ENCODE measurements at places on chromosomes 5 and 9.

GRCh38 chr5:81422671-81423070 lies 28.7 kb upstream of the ACOT12 start:
- DNase-seq = no peak

DNA sequence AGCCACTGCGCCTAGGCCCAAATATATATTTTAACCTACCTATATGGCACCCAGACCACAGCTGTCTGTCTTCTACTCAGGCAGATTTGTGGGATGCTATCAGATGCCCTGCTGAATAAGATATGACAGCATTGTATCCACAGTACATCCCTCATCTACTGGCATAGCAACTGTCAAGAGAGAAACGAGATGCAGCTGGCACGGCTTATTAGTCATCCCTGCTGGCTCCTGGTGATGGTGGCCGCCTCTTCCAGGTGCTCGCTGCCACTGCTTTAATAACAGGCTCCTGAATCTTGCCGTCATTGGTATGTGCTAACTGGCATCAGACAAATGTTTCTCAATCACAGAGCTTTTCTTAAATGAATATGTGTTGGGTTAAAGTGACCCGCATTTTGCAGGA lies 34.0 kb downstream of the B4GALT1 start:
- DNase-seq = no peak

- no peak for DNase-seq
These were observed 52.9 kb upstream of the EXOC3 start for GRCh38 chr5:389891-390622.

DNA sequence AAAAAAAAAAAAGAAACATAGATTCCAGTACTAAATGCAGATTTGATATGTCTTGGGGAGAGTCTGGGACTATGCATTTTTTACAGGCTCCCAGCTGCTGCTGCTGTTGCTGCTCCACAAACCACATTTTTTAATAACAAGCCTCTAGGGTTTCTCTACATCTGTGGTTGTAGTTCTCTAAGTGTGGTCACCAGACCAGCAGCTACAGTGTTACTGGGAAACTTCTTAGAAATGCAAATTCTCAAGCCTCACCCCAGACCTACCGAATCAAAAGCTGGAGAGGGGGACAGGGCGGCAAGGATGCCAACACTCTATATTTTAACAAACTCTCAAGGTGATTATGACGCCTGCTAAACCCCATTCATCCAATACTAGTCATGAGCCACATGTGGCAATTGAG lies 293.4 kb upstream of the PTGER4 start:
- no peak for DNase-seq

DNA sequence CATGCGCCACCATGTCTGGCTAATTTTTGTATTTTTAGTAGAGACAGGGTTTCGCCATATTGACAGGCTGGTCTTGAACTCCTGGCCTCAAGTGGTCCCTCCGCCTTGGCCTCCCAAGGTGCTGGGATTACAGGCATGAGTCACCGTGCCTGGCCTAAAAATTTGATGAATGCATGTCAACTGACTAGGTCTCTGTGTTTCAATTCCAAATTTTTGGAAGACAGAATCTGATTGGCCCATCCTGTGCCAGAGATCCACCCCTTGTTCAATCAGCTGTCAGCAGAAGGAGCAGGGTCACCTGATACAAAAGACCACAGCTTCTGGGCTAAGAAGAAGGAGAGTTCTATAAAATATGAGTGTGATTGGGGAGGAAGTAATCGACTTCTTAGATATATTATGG lies 43.5 kb upstream of the COL15A1 start:
- no peak for DNase-seq

- no peak for DNase-seq
These were observed 70.5 kb downstream of the ZNF618 start for GRCh38 chr9:113946496-113947115.

DNA sequence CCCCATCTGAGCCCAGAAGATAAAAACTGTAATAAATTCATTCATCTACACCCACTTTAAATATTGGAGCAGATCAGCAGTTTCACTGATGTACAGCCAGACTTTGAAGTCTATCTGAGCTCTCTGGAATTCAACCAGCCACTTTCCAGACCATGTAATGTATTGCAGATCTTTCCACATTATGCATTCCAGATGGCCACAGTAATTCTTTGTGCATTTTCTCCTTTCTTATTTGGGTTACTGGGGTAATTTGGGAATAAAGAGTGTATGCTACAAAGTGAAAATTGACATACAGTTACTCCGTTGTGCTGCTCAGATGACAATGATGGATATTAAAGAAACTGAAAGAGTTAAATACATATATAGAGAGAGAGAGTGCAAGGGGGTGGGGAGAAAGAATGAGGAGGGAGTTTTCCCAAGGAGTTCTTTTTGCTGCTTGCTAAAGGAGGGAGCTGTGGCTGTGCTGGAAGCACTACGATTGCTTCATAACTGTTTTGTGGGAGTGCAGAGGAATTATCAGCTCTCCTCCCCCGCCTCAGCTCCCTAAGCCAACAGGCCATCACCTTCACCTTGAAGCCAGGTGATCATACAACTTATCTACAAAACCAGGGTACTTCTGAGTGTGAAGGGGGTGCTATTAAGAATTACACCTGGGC lies 152.8 kb downstream of the GAS1 start:
- DNase-seq = no peak

DNA sequence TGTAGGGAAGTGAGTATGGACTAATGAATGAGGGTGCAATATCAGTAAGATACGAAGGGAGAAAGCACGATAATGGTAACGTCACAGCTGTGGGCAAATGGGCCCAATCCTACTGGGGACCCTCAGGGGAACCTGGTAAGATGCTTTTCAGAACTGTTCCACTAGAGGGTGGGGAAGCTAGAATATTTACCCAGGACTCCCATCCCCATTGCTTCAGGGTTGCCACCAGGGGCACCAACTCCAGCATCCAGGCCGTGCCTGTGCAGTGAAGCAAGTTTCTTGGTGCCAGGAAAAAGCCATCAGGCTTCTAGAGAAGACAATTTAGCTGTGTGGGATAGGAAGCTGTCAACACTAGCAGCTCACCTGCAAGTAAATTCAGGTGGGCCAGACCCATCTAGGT lies 409.3 kb downstream of the AGTPBP1 start:
- no peak for DNase-seq

- DNase-seq = no peak
These were observed 92.6 kb upstream of the LMX1B start for GRCh38 chr9:126521089-126521488.

GRCh38 chr5:108084105-108084504 lies 297.8 kb downstream of the FBXL17 start:
- DNase-seq = no peak

DNA sequence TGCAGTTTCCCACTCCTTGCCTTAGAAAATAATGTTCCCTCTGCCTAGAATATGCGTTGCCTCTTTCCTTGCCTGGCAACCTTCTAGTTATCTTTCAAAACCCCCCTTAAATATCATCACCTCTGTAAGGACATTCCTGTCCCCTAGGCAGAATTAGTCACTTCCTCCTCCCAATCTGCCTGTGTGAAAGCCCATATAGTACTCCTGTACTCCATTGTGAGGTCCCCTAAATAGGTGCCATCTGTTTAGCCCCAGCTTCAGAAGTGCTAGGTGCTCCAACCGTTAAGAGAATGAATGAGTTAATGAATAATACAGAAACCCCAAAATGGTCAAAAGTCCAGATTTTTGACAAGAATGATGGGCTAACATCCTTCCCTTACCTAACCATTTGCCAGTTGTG lies 181.4 kb downstream of the GDNF start:
- DNase-seq = no peak

DNA sequence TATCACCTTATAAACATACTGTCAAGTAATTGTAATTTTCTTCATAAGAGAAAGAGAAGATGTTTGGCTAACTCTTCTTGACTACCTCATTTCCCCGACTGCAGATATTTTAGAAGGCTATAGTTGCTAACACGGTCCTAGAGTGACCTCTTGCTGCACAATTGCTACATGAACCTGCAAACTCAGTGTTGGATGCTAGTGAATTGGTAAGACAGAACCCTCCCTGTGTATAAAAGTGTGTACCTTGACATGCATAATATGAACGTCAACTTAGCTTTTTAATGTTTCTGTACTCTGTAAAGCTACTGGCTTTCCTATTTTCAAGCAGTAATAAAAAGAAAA lies 46.7 kb upstream of the CER1 start:
- no peak for DNase-seq

- DNase-seq = no peak
These were observed 40.5 kb downstream of the SMIM23 start for GRCh38 chr5:171826132-171826531.

GRCh38 chr5:141951332-141951781 lies 6.6 kb downstream of the PCDH12 start:
- no peak for DNase-seq

DNA sequence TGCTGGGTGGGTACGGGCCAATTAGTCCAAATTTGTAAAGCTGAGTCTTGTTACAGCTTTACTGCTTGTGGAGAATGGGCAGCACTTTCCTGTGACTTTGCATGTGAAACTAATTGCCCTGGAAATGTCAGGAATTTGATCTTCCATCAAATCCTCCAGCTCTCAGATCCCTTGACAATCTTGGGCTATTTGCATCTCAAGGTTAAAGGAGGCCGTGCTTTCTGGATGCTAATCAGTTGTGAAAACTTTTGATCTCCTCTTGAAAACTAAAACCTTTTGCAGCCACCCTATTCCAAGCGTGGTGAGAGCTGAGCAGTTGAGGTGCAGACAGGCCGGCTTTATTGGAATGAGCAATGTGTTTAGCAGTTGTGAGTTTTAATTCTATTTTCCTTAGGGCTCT lies 68.0 kb upstream of the CLINT1 start:
- no peak for DNase-seq

GRCh38 chr9:22469928-22470544 lies 23.4 kb downstream of the DMRTA1 start:
- DNase-seq = no peak
